ENCODE measurements at places on chromosomes 3 and 15. TPM values are rescaled to one million over a fixed set of nuclear protein-coding genes. Genes with fewer than 3 reads are reported as not detected.

Gene FBXO40
- total RNA-seq = not detected

Gene NPAP1
- total RNA-seq = 0.16 TPM

Gene SATB1
- total RNA-seq = 23.3 TPM

Gene RAB6B
- 0.36 TPM for total RNA-seq

Gene MKRN3
- 0.65 TPM for total RNA-seq

Gene CALML4
- total RNA-seq = 2.7 TPM

Gene FANCD2OS
- not detected for total RNA-seq

Gene RTP3
- not detected for total RNA-seq

Gene STRA6
- total RNA-seq = 0.18 TPM

Gene HES1
- 0.81 TPM for total RNA-seq

Gene RABL3
- total RNA-seq = 10.0 TPM

Gene TRIM42
- not detected for total RNA-seq

Gene LDHAL6B
- not detected for total RNA-seq

Gene RAB11A
- total RNA-seq = 218 TPM

Gene MAGI1
- 30.2 TPM for total RNA-seq

Gene PRR23C
- total RNA-seq = not detected

Gene PRICKLE2
- 22.0 TPM for total RNA-seq

Gene SMAD6
- 27.2 TPM for total RNA-seq

Gene EOGT
- total RNA-seq = 41.6 TPM

Gene CACNA2D3
- total RNA-seq = not detected

Gene EPHA3
- total RNA-seq = 0.98 TPM

Gene IMPG2
- 0.65 TPM for total RNA-seq

Gene DENND4A
- total RNA-seq = 18.6 TPM

Gene GCHFR
- total RNA-seq = 0.82 TPM

Gene DAPK2
- 3.7 TPM for total RNA-seq

Gene PATL2
- total RNA-seq = 0.72 TPM

Gene CLDN16
- 0.09 TPM for total RNA-seq

Gene NEK10
- 27.1 TPM for total RNA-seq

Gene MYO5C
- 0.36 TPM for total RNA-seq

Gene RASA2
- 28.9 TPM for total RNA-seq
